ENCODE measurements at places on chromosomes 3 and 15.

DNA sequence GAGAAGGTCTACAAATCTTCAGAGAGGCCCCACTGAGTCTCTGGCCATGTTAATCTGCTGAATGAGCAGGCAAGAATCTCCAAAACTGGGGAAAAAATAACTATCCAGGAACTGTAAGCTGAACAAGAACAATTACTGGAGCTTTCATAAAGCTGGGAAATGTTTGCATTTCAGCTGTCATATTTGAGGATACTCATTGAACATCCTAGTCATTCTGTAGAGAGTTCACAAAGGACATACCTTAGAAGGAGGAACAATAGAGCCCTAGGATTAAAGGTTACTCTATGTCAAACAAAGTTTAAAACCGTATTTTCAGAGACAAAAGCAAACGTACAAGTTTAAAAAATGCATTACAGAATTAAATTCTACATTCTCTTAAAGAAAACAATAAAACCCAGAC is 257.5 kb downstream of the SCAPER start:
- no peak for DNase-seq

- DNase-seq: peak; percentile 10
Measured at GRCh38 chr3:148992027-148992634, 791 bp downstream of the GYG1 start.

DNA sequence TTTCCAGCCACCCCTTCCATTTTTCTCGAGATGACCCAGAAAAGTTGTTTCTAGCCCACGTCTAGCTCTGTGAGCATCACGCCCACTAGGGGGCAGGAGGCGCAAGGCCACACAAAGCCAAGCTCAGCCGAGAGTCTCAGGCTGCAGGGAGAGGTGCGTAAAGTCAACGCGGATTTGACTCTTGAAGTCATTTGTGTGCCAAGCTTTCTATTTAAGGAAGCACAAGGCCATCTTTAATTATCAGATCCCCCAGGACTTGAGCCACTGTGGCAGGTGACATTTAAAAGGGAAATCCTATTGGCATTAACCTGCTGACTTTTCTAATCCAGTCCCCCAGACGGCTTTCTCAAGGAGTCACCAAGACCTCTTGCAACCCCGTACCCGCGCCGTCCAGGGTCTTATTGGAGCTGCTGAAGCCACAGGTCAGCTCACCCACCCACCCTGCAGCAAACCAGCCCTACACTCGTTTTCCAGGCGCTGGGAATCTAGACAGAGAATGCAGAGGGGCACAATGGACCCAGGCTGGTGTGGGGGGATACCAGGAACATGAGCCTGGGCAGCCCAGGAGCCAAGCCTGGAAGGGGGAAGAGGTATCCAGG is 62.1 kb downstream of the CAPN7 start:
- peak; percentile 22 for DNase-seq

GRCh38 chr3:134903837-134904236 is 108.8 kb downstream of the EPHB1 start:
- no peak for DNase-seq

DNA sequence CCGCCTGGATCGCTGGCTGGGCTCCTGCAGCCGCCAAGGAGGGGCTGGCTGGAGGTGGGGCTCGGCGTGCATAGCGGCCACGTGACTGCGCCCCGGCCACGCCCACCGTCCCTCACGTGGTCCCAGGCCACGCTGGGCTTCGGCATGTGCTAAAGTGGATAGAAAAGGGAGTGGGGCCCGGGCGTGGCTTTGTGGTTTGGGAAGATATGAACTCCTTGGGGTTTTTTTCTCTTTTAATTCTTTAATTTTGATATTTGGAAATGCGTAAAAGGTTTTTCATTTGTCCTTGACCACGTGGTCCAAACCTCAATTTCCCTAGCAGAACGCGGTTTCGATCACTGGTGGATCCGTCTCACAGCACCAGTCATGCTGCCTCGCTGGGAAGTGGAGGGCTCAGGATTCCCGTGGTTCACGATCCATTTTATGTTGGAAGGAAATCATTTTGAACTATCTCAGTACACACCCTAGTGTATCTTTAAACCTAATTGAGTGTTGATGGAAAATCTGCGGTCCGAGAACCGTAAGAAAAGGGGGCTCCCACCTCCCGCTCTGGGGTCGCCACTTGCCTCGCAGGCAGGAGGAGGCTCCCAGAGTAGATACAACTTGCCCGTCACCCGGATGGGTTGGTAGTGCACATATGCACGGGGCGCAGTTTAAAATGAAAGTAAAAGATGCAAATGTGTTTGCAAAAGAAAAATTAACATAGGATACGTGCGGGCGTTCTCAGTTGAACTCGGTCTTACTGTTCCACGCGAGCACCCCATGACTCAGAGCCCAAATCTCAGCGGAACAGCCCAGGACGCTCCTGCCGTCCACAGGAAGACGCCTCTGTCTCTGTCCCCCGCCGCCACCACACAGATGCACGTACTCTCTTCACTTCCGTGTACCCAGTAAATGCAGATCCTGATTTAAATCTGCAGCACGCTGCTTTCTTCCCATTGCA is 141.9 kb downstream of the PGPEP1L start:
- peak; percentile 38 for DNase-seq
